Stimulated activated CD4-positive, alpha-beta T cell treated with anti-CD3 and anti-CD28 coated beads, TNF-alpha, amount 100 ng/mL, for 1 hour (primary cell): ENCODE measurements at places on chromosomes 7 and 10.

DNA sequence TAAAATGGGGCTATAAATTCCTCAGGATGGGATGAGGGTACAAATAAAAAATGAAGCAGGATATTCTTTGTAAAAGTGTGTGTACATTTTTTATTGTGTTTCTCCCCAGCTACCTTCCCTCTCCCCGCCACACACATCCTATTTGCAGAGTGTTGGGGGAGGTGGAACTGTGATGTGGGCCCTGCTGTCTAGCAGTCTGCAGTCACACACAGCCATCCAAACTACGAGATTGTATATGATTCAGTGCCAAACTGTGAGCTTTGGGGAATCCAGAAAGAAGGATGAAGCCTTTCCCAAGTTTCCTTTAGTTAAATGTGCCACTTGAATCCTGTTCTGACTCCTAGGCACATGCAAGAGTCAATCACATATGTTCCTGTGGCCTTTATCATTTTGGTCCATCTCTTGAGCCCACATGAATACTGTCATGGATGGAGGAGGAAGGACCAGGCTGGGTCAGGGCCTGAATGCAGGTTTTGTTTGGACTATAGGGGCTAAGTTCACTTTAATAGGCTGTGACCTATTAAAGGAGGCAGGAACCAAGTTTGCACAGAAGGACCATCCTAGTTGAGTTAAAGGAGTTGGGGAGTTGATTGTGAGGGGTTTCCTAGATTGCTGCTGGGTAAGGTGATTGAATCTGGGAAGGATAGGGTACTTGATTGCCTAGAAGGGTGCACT, 1.1 kb upstream of the SEMA4G start:
- no peak for DNase-seq

- DNase-seq = no peak
Observed at GRCh38 chr7:45101748-45102147, 9.7 kb downstream of the TBRG4 start.

GRCh38 chr10:117476716-117477115, 65.8 kb upstream of the EMX2 start:
- DNase-seq = no peak

- DNase-seq = no peak
Observed at GRCh38 chr10:97522071-97522470, 23.3 kb downstream of the UBTD1 start.

- no peak for DNase-seq
Observed at GRCh38 chr7:154566877-154567276, 436.0 kb downstream of the PAXIP1 start.

DNA sequence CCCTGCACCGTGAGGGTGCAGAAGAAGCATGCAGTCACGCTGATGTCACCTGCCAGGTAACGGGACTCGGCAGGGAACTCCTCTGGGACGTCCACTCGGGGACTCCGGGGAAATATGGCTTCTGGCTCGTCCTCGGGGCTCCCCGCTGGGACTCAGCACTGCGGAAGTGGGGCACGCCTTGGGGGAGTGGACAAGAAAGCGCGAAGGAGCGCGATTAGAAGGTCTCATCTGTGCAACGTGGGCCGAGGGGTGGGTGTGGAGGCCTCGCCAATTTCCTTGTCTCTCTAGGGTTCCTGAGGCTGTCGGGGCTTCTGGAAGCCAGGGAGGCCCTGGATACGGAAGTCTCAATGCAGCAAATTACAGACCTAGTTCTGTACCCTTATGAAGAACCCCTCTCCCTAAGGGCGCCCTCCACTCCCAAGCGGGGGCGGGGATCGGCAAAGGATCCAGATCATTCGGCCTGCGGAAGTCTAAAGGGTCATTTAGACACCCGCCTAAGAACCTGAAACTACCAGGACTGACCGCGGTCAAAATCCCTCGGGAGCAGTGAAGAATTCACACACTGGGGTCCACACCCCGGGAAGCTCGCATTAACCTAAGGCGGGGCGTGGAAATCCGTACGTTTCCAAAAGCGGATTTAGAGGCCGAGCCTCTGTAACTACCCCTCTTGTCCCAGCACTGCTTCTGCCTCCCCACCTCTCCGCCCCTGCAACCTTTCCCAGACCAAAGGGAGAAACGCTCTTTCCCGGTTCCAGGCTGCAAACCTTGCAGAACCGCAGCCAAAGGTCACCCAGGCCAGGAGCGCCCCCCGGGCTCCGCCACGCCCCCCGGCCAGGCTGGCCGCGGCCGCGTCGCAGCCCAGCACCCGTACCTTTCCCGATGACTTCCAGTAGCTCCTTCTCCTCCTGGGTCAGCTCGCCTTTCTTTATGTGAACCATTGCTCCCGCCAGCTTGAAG, 640 bp downstream of the ANKMY2 start:
- no peak for DNase-seq

- DNase-seq = no peak
Observed at GRCh38 chr7:137871170-137871915, 24.6 kb upstream of the DGKI start.

- DNase-seq = no peak
Observed at GRCh38 chr7:146494952-146495596, 378.5 kb downstream of the CNTNAP2 start.

DNA sequence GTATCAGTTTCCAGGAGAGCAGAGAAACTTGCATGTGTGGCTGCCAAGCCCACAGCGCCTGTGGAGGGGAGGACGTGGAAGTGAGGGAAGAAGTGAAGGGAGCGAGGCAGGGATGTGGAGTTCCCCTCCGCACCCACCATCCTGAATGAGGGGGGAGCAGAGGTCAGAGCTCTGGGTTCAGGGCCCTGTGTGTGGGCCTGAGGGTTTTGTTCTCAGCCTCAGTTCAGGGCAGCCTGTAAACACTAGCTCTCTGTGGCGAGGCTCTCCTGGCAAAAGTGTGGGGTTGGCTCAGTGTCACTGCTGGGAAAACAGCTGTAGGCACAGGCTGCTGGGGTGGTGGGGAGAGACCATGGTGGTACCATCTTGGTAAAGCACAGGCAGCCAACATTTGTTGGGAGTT, 108.4 kb downstream of the C10orf105 start:
- no peak for DNase-seq

DNA sequence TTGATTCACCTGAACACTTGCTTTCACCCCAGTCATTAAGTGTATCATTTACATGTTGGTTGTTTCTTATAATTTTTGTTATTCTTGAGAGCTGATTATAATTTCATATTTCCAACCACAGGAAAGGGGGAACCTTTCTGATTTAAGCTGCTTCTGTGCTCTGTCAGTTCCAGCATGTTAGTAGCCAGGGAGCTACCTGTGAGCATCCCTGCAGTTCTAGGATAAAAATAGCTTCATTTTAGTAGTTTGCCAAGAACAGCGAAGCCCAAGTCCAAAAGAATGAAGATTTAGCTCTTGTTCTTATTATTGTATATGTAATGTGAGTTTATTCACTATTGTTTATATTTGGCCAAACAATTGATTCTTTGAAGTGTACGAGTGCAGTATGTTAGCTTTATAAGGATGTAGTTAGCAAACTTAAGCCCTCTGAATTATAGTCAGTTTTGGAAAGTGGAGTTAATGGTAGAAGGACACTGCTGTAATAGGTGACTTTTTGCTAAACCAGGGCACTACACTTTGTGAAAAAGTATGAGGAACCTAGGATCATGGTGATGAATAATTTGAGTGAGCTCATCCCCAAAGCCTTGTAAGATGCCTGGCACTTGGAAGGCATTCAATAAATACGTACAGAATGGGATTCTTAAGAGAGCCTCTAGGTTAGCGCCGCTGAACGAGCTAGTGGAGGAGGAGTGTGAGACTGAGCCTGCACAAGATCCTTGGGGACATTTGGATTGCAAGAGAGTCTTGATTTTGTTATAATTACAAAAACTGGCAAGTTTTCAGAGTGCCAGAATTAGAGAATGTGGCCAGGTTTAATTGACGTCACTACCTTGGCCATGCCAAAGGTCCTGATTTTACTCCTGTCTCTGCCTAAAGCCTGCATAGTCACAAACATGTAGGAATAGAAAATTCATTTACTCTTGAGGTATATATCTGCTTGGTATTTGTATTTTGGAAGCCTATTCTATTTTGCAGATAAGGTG, 29.8 kb downstream of the DNAH11 start:
- no peak for DNase-seq

DNA sequence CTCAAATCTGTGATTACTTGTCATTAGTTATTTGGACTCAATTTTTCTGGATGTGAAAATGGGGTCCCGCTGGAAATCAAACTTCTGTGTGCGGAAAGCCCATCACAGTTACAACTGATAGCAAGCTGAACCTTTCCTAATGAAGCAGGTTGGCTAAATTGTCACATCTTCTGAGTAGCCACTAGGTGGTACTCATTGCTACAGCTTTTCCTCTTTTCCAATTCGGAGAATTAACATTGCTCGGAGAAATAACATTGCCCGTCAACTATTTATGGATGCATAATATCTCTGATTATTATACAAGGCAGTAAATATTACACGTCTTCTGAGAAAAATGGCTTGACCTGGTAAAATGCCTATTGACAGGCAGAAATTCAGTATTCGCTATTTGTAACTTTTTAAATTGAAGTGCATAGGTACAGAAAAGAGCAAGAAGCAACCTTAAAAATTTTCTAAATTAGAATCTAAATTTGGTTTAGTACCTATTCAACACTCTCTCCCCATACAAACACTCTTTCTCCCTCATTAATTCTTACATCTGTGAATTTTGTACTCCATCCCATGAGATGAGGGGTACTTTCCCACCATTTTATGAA, 17.3 kb upstream of the BLOC1S2 start:
- DNase-seq = no peak

DNA sequence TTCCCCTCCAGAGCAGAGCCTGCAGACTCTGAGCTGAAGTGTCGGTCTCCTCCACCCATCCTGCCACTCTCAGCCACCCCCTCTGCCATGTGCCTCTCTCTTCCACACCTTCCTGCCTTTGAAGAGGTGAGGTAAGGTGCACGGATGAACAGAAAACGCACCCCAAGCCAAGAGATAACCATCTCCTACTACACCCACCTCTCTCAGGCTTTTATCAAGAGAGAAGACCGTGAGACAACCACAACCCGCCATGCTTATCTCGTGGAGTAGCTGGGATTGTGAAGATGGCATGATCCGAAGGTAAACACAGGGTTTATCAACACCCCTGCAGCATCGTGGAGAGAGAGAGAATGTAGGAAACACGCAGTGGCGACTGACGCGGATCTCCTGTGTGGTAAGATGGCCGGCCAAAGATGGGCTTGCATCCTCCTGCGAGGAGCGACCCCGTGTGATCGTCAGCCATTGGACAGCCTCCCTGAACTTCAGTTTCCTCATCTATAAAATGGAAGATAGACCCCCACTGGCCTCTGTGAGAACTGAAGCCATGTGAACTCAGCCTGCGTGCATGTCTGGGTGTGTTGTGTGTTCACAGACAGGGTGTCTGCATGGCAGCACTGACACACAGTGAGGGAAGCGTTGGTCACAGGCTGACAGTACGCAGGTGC, 219.0 kb downstream of the DIP2C start:
- no peak for DNase-seq

DNA sequence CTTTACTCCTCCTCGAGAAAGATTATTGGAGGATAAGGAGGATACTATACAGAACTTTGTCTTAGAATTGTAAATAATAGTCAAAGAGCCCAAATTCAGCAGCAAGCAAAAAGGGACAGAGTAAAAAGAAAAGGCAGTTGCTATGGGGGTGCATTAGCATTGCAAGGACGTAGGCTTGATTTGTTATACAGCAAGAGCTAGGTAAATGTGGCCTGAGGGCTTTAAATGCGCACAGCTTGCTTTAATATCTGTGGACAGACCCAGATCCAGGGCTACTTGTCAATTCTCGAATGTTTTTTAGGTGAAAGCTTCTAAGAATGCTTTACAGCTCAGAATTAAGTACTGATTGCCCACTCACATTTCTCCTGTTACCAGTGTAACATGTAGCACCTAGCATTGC, 58.5 kb downstream of the CELF2 start:
- DNase-seq = no peak

GRCh38 chr7:121337398-121337797, 8.6 kb downstream of the WNT16 start:
- no peak for DNase-seq

- DNase-seq = no peak
Observed at GRCh38 chr7:129750501-129750900, 139.0 kb downstream of the NRF1 start.

- no peak for DNase-seq
Observed at GRCh38 chr10:63767138-63767801, 246.1 kb downstream of the REEP3 start.

DNA sequence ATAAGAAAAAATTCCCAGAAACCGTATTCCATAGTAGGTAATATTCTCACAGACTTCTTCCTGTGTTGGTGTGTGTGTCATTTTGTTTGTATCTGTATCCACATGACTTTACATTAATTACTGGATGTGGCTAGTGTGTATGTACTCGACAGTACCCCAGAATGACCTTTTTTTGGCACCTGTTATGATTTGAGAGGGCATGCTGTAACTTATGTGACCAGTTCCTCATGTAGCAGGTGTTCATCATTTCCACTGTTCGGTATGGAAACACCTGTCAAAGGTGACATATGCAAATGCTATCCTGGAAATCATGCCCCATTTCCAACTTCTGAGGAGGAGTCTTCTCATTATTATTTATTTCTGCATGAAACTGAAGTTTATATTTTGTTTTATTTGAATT, 89.3 kb downstream of the ZMYND11 start:
- DNase-seq = no peak

DNA sequence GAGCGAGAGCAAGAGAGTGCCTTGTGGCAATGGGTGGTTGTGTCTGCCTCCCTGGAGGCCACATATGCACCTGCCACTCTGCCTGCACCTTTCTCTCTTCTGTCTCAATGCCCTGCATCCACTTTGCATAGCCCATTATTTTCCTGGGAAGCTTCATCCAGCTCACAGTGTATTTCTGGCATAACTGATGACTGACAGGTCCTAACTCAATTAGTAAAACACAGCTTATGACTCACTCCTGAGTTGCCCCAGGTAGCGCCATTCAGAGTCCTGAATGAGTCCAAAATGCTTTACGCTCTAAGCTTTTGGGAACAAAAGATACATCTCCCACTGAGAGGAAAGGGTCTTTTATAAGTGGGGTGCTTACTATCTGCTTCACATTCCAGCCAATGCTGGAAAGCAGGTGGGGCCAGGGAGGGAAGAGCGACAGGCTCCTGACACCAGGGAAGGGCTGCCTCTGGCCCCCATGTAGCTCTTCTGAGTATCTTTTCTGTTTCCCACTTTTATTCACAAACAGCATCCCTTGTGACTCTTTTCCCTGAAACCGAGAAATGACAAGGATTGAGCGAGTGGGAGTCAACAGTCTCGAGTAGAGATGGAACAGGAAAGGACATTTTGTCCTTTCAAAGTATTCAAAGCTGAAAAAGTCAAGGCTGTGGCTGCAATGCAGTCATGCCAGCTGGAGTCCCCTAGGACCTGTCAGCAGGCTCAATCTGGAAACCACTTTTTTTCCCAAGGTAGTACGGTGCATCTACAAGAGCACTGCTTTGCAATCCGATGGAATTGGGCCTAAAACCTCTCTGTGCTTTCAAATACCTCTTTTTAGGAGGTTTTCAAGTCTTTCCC, 479.3 kb upstream of the PODXL start:
- no peak for DNase-seq

DNA sequence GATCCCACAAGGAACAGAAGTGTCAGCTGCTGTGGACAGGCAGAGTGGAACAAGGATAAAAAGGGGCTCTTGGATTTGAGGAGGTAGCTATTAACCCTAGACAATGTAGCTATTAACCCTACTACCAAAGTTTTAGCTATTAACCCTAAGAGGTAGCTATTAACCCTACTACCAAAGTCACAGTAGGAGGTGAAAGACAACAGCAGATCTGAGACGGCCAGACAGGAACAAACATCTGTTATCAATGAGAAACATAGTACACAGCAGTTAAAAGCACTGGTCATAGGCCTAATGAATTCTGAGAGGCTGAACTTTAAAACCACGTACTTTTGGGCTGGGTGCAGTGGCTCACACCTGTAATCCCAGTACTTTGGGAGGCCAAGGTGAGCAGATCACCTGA, 11.9 kb downstream of the ERCC6 start:
- no peak for DNase-seq

GRCh38 chr7:6248581-6248980, 23.8 kb downstream of the CYTH3 start:
- DNase-seq = no peak
